ENCODE measurements at places on chromosomes 5 and 9. TPM values are rescaled to one million over a fixed set of nuclear protein-coding genes. Genes with fewer than 3 reads are reported as not detected.

DNA sequence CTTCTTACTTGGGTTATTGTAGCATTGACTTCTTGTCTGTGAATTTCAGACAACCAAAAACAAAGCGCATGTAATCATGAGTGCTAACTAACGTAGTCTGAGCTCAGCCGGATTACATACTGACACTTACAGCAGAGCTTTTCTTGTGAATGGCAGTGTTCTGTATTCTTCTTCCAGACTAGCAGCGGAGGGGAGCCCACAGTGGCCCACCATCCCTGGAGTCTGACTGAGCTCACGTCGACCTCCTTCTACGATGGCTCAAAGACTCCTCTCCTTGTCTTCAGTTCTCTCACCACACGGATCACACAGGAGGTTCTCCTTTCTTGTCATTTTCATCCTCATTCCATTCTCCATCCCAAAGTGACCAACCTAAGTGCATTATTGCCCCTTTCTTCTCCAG, 211.4 kb downstream of the CHSY3 start:
- DNase-seq, result no peak

- DNase-seq, result no peak
Measured at GRCh38 chr5:107464876-107465275, 205.9 kb downstream of the EFNA5 start.

The PRDM9 gene
- total RNA-seq, result not detected

- DNase-seq, result no peak
Measured at GRCh38 chr5:23523031-23523430, 15.6 kb downstream of the PRDM9 start.

GRCh38 chr5:136038635-136039034, 9.8 kb downstream of the TGFBI start:
- no peak for DNase-seq

The SLC36A2 gene
- total RNA-seq, result 0.22 TPM

DNA sequence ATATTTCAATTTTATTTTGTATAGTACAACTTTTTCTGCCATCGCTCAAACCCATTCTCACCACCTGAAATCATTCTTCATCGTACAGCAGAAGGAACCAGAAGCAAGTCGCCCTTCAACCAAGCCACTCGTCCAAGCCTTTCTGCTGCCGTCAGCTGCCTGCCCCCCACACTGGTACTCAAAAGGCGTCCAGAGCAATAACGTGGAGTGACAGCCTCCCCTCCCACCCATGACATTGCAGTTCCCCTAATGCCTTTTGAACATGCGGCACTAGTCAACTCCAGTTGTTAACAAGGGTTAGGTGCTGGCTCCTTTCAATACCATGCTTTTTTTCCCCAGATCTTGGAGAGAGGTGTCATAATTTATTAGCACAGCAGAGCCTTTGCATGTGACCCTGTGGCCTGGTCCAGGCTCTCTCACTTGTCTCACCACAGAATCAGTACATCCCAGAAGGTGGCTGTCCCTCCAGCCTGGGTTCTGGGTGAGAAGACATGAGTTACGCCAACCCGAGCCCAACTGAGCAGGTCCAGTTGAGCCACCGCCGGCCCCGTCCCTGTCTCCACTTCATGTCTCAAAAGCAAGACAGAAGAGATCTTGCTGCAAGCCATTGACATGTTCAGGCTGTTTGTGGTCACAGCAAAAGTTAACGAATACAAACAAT, 20.4 kb upstream of the MED10 start:
- no peak for DNase-seq

DNA sequence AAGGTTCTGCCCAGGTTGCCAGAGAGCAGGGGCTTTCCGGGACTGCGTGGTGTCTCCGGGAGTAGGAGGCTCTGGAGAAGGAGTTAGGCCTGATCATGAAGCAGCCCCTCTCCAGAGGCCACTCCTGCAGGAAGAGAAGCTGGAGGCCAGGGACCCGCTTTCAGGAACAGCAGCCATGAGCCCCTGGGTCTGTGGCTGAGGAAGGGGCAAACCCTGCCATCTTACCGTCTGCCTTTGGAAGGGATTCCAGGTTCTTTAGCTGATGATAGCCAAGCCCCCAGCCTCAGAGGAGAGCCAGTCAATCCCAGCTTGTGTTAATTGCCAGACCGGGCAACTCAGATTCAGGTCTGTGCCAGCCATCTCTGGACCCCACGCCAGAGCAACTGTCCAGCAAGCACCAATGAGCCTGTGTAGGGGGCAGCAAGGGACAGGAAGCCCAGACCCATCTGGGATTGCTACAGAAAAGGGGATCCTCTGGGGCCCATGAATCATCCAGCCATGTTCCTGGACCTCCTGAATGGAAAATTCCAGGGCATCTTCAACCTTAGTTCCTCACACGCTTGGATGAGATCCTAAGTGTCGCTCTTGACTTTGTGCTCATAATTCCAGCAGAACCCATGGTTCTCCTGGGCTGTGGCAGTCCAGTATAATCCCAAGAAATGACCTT, 42.7 kb upstream of the MVB12B start:
- no peak for DNase-seq
